Stimulated activated CD8-positive, alpha-beta memory T cell treated with anti-CD3 and anti-CD28 coated beads, Interleukin-7, amount 100 ng/mL, for 1 hour (primary cell): ENCODE measurements at places on chromosomes 1 and 21.
A peak's percentile ranks its signal among the peaks of the same experiment; 100 is the strongest.

- no peak for DNase-seq
These were observed 5.7 kb downstream of the KCNQ4 start for GRCh38 chr1:40789342-40789598.

- no peak for DNase-seq
These were observed 47.3 kb upstream of the LRRC52 start for GRCh38 chr1:165496501-165496900.

DNA sequence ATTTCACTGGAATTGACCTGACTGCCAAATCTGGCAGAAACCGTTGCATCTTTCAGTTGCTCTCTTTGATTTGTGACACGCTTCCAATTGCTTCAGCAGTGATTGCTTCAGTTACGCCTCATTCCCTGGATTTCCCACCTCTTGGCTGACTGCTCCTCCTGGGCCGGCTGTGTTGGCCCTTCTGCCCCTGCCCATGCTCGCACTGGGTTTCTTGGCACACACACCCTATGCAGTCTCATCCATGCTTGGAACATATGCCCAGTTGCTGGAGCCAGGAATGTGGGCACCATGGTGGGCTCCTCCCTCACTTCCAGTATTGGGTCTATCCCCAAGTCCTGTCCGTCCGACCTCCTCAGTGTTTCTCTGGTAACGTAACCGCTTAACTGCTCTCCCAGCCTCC, 2.2 kb upstream of the ZBTB21 start:
- no peak for DNase-seq

- DNase-seq = peak; percentile 49
These were observed 60.2 kb upstream of the PDE9A start for GRCh38 chr21:42593007-42593814.
